EH (cell line): ENCODE measurements at places on chromosomes 6 and 20.

- DNase-seq = no peak
Observed at GRCh38 chr6:123830120-123830519, 26.5 kb downstream of the NKAIN2 start.

DNA sequence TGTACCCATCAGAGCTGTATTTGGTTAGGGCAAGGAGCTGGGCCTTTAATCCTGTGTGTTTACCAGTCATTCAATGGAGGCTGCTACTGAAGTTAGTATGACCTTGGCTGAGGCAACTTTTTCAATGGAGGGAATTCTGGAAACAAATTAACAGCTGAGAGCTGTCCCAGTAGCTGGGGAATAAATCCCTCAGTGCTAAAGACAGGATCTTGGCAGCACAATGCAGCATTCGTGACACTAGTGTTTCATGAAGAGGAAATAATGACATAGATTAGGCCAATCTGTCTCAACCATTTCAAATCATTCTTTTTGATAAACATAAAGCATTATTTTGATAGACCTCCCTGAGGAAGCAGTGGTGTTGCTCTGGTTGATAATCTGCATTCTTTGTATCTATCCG lies 42.9 kb downstream of the GRM1 start:
- no peak for DNase-seq

- no peak for DNase-seq
Observed at GRCh38 chr6:39338397-39338796, 15.9 kb upstream of the KCNK16 start.

- no peak for DNase-seq
Observed at GRCh38 chr20:40436011-40436410, 253.0 kb downstream of the MAFB start.

GRCh38 chr6:75114806-75115205 lies 91.0 kb downstream of the COL12A1 start:
- no peak for DNase-seq

GRCh38 chr6:107793191-107793590 lies 30.9 kb downstream of the SCML4 start:
- DNase-seq = no peak

DNA sequence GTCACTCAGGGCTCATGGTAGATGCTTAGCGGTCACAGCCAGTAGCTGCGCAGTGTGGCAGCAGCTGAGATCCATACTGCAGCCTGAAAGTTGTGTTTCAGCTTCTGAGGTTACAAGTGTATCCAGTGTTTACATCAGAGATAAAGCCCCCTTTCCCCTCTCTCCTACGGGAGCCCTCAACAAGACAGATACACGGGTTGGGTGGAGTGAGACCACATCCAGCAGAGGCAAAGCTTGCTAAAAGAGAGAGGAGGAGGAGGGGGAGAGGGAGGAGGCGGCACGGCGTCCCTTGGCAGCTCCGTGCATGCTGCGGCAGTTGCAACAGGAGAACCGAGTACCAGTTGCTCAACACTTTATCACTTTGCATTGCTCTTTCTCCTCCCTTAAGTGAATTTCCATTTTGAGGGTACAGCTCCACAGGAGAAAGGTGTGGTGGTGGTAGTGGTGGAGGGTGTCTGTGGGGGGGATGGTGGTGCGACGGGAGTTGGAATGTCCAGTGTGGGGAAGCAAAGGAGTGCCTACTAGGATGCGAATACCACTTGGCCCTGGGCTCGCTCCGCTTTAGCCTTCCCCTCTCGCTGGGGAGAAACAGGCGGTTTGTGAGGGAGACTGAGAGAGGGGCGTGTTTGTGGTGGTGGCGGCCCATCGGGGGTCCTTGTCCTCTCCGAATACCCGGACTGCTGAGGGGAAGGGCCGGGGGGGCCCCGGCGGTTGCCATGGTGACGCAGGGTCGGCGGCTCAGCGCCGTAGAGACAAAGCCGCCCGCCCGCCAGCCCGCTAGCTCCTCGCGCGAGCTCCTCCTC lies 405 bp upstream of the RNF182 start:
- peak; percentile 51 for DNase-seq

GRCh38 chr6:33763483-33763882 lies 16.8 kb upstream of the IP6K3 start:
- no peak for DNase-seq

- DNase-seq = no peak
Observed at GRCh38 chr6:31579119-31579505, 3.1 kb downstream of the LTB start.

DNA sequence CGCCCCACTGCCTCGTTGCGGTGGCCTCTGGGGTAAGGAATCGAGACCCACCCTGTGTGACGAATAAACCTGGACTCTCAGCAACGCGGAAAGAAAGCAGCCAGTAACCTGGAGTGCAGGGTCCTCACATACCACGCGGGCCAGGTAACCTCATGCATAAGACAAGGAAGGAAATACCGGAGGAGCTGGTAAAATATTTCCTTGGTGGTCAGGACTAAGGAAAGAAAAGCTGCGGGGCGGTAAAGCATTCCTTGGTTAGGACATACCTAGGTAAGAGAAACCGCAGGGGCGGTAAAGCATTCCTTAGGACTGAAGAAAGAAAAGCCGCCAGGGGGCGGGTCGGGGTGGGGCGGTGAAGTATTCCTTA lies 80.7 kb downstream of the SYTL3 start:
- no peak for DNase-seq

DNA sequence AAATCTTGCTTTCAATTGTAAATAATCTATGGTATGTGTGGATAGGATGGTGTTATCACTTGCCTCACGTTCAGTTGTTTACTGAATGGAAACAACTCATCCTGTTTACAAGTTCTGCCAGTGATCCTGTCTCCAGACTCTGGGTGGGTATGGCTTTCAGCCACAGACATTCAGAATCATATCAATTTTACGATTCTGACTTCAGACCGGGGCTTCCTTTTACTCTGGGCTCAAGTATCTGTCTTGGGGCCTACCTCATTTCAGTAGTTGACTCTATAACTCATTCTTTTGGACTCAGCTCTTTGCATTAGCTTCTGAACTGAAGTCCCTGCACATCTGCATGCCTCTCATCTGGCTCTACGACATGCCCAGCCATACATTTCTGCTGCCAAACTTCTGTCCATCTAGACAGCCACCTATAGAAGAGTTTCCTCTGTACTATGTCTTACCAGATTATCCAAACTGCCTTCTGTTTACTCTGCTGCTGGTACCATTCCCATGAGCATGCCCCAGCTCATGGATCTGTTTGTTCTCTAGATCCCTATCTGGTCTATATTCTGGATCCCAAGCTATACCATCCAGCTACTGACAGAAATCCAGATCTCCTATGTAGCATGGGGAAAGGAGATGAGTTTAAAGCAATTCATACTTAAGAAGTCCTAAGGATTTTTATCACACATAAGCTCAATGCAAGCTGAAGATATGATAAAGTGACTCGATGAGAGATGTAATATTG lies 34.3 kb downstream of the FYN start:
- no peak for DNase-seq

- DNase-seq = no peak
Observed at GRCh38 chr6:337805-338368, 45.6 kb downstream of the DUSP22 start.

DNA sequence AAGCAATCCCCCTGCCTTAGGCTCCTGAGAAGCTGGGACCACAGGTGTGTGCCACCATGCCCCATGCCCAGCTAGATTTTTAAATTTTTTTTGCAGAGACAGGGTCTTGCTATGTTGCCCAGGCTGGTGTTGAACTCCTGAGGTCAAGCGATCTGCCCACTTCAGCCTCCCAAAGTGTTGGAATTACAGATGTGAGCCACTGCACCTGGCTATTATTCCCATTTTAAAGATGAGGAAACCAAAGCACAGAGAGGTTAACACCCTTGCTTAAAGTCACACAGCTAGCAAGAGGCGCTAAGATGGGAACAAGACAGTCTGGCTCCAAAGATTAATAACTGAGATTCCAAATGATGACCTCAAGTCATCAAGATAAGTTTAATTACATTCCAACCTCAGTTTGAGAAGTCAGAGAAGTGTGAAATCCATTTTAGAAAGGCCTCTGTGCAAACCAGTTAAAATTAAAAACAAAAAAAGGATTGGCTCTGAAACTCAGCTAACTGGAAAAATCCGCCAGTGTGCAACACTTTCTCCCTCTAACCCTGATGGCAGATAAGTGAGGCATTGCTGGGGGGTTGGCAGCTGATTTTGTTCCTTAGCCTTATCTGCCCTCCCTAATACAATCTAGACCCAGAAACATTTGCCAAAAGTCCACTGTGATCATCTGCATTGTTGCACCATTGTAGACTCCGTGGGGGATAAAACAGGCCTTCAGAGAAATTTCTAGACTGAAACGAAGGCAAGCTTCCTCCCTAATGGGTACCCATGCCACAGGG lies 55.5 kb downstream of the CPNE5 start:
- peak; percentile 18 for DNase-seq

- peak; percentile 86 for DNase-seq
Observed at GRCh38 chr6:143060354-143060805, 309 bp upstream of the AIG1 start.

DNA sequence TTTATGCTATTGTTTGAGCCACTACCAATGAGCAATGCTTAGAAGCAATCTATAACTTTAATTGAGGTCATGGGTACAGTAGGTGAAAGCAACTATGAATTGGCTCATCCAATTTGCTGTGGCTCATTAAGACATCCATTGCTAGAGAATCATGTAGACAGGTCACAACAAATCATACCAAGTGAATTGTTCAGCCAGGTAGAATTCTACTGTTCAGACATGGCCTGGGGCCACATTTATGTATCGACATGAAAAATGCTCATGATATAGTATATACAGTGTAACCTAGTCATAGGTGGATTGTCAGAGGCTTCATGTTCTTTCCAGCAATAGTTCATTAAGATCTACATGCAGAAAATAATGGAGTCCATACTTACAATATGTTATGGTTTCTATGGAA lies 633.7 kb upstream of the EYS start:
- no peak for DNase-seq

- DNase-seq = peak; percentile 44
Observed at GRCh38 chr6:37109714-37110499, 60.0 kb upstream of the PIM1 start.

DNA sequence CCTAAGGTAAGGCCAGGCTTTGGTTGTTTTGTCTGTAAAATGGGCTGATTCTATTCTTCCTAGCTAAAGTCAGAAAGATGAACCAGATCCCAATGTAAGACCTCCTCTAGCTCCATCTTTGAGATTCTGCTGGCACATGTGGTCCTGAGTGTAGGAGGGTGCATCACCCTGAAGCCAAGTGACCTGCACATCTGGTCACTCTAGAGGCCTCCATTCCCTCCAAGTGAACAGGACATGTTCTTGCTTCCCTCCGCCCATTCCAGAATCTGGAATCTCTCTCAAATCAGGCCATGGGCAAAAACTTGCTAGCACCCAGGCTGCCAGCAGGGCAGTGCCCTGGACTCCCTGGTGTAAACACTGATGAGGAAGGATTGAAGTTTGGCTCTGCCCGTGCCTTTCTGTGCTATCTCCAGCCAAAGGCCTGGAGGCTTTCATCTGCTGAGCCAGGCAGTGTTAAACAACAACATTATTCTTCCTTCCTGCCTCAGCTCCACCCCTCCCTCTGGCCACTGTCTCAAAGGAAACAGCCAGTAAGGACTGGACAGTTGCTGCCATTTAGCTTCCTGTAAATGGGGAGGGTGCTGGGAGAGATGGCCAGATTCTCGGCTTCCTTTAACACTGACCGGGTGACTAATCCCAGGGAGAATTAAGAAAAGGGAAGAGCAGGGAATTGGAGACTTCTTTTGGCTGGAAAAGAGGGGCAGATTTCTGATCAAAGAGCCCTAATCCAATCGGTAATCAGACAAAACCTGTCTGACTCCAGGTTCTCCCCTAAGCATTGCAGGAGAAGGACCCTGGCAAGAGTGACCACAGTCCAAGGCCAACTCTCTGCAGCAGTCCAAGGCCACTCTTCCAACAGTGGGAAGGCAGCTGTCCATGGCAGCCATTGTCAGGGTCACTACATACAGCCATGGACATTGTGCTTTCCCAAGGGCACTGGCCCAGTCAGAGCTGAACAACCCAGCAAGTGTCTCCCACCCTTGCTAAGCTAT lies 19.5 kb upstream of the ADGRF1 start:
- DNase-seq = peak; percentile 62

DNA sequence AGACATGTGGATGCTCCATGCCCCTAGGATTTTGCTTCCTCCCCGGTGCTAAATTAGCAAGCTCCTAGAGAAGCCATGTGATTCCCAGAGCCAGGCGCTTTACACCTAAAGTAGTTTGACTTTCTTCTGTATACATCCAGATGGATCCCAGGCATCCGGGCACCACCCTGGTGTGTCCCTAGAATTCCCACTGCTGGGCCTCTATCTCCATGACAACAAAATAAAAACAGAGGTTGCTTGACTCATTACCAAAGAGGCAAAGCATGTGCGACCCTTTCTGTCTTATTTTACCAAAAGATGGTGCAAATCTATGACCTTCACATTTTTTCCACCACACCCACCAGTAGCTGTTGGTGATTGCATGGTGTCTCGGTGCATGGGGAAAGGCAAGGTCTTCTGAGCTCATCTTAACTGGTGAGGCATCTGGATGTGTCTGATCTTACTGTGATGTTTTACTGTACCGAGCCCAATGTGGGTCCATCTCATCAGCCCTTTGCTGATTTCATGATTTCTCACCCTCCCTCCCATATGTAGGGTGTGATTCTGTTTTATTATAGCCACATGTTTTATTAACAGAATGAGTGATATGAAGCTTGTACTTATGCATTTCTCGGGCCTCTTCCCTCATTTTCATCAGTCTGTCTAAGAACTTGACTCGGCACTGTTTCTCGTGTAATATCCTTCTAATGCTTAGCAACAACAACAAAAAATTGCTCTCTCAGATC lies 27.4 kb upstream of the VAPB start:
- peak; percentile 81 for DNase-seq

DNA sequence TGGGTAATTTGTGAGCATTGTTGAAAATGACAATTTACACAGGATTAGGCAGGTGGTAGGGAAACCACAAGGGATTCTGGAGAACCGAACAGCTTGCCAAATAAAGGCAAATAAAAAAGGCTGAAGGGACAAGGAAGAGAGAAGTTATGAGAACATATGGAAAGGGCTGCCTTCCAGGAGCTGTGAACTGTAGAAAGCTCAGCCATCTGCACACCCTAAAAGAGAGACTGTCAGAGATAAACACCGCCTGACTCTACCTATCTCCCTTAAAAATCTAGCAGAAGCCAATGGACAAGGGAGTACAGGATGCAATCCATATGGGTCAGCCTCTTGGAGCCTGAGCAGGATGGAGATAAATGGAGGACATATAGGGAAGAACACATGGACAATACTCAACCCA lies 12.7 kb upstream of the SLC17A1 start:
- no peak for DNase-seq

DNA sequence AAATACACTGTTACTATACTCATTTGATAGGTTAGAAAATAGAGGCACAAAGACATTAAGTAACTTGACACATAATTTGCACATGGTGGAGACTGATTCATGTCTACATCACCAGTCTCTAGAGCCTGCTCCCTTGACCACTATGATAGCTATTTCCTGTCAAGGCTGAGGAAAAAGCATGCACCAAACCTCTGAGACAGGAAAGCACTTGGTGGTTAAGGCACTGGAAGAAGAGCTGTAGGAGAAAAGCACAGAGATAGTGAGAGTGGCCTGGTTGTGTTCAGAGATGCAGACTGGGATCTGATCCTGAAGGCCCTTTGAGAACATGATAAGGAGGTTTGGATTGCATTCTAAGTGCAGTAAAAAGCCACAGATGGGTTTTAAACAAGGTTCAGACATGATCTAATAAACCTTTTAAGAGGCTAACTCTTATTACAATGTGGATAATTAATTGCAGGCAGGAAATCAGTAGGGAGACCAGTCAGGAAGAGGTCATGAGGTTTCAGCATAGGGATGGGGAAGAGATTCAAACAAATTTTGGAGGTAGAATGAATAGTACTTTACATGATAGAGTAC lies 168.9 kb downstream of the PHF3 start:
- peak; percentile 93 for DNase-seq

GRCh38 chr20:20130399-20130798 lies 78.1 kb downstream of the CFAP61 start:
- DNase-seq = peak; percentile 24

GRCh38 chr6:157188213-157188612 lies 135.1 kb downstream of the TMEM242 start:
- DNase-seq = peak; percentile 50
